ENCODE measurements at places on chromosomes 6 and 20.

DNA sequence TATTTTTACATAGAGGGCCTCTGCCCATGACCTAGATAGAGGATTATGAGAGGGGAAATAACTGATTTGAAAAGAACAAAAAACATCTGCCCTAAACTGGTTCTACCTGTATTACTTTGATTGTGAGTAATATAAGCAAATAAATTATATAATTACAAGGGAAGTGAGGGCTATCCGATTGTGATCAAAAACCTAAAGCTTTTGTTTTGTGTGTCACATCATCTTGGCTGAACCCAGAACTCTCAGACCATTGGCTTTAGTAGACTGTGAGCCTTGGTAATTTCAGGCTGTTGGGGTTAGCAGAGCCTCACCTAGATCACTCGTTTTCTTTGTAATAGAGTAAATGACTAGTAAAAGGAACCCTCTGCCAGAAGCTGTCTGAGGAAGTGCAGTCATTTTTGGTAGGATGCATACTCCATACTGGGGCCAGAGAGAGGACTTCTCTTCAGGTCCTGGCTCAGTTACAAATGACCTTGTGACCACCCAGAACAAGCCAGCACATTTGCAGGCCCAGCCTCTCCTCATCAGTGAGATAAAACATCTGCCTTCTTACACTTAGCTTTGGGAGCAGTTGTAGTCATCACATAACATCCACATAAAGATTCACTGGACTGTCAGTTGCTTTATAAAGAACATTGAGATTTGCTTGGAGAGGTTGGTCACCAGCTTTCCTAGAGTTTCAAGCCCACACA is 13.5 kb downstream of the STK35 start:
- no peak for DNase-seq

GRCh38 chr6:146914489-146915483 is 289.4 kb upstream of the STXBP5 start:
- no peak for DNase-seq

DNA sequence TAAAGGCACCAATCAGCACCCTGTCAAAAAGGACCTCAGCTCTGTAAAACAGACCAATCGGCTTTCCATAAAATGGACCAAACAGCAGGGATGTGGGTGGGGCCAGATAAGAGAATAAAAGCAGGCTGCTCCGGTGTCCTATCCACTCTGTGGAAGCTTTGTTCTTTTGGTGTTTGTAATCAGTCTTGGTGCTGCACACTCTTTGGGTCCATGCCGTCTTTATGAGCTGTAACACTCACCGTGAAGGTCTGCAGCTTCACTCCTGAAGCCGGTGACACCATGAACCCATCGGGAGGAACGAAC is 7.3 kb upstream of the PXDC1 start:
- DNase-seq = no peak

- DNase-seq = no peak
Observed at GRCh38 chr6:160420969-160421556, 72.9 kb downstream of the SLC22A3 start.

GRCh38 chr6:73409395-73409794 is 14.8 kb downstream of the DDX43 start:
- DNase-seq = no peak

DNA sequence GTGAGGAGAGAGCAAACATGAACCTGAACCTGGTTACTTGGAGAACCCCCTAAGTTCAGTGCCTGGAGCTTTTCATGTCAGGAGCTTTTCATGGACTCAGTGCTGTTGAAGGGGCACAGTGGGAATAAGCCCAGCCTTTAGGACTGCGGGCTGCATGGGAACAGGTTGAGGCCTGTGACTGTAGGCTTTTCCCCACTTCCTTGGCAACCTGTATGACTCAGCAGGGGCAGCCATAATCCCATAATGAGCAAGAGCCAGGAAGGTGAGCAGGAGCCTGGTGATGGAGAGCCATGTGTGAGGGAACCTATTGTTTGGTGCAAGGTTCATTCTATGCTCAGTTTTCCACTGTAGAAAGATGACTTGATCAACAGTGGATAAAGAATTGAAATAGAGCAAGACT is 23.4 kb downstream of the MEP1A start:
- DNase-seq = no peak

DNA sequence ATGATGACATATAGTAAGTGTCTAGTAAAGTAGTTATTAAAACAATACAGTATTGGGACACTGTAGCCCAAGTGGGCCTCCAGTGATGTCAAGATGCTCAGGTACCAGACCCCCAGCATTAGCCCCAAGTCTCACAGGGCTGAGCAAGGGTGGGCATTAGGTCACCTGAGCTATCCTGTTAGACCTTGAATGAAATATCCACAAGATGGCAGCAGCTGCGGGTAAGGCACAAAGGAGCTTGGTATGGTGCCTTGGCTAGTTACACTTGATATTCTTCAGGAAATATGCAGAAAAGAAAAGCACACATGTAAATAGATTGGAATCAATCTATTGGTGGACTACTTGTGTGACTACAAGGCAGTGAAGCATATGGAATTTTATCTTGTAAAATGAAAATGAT is 701.8 kb upstream of the ADGRB3 start:
- DNase-seq = no peak

- no peak for DNase-seq
Observed at GRCh38 chr6:50451826-50452400, 261.4 kb upstream of the TFAP2D start.

- DNase-seq = no peak
Observed at GRCh38 chr6:130697271-130697994, 129.8 kb upstream of the SMLR1 start.

DNA sequence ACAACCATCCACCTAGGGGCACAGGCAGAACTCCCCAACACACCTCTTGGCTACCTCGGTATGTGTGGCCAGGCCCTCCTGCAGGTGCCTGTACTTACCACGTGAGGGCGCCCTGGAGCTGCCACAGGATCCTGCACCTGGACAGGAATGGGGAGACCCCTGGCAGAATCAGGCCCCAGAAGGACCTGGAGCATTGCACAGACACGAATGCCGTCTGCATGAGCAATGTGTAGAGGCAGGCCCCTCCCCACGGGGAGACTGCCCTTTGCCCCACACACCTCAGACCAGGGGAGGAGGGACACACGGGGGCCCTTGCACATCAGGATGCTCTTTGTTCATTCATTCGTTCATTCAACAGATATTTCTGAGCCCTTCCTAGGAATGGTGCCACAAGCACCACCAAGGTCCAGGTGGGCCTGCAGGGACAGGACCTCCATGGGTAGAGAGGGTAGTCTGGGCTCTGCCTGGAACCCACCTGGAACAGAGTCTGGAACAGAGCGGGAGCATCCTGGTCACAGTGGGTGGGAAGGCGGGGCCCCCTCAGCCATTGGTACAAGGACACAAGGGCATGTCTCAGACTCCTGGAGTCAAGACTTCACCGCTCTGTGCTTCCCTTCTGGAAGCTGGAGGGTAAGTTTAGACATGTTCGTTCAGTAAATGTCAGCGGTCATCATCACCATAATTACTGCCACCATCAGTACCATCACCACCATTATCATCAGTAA is 32.3 kb downstream of the YTHDF1 start:
- DNase-seq = no peak

- no peak for DNase-seq
Observed at GRCh38 chr20:24963672-24964505, 14.8 kb downstream of the CST7 start.

- peak; percentile 7 for DNase-seq
Observed at GRCh38 chr20:38790200-38791053, 15.1 kb upstream of the PPP1R16B start.

GRCh38 chr6:2134554-2134953 is 110.9 kb downstream of the GMDS start:
- no peak for DNase-seq

- no peak for DNase-seq
Observed at GRCh38 chr6:151205721-151206600, 33.8 kb upstream of the AKAP12 start.

- no peak for DNase-seq
Observed at GRCh38 chr20:4046311-4046924, 31.1 kb upstream of the RNF24 start.

DNA sequence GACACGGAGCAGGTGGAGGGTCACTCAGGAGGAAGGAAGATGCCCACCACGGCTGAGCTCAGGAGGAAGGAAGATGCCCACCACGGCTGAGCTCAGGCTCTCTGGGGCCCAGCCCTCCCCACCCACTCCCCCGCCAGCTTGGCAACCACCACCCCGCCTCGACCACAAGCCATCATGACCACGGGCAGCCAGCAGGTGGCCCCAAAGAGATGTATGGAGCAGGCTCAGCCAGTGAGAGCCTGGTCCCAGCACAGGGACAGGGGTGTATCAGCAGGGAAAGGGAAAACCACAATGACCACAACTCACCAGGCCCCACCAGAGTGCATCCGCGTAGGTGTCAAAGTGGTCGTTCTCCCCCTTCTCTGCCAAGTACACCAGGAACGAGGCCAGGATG is 30.4 kb downstream of the KCNQ2 start:
- no peak for DNase-seq

- DNase-seq = no peak
Observed at GRCh38 chr6:4929097-4929718, 74.6 kb downstream of the RPP40 start.

GRCh38 chr6:12022953-12023388 is 10.9 kb downstream of the HIVEP1 start:
- DNase-seq = no peak

DNA sequence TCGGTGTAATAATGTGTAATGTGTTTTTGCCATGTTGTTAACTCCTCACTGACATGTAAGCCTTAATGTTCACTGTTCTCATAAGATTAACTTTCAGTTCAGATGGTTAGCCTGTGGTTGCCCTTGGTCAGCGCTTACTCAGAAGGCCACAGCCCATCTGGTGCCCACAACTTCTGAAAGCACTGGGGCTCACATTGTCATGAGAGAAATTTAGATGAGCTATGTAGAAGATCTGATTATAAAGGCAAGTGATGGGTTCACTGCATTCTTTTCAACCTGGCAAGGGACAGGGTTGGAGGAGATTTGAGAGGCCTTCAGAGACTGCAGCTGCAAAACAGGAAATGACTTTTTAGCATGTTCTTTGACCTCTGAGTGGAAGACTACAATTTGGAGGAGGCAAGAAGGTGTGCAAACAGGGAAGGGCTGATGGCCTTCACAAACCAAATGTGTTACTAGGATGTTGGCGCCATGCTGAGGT is 242.3 kb upstream of the SUPT3H start:
- DNase-seq = no peak

DNA sequence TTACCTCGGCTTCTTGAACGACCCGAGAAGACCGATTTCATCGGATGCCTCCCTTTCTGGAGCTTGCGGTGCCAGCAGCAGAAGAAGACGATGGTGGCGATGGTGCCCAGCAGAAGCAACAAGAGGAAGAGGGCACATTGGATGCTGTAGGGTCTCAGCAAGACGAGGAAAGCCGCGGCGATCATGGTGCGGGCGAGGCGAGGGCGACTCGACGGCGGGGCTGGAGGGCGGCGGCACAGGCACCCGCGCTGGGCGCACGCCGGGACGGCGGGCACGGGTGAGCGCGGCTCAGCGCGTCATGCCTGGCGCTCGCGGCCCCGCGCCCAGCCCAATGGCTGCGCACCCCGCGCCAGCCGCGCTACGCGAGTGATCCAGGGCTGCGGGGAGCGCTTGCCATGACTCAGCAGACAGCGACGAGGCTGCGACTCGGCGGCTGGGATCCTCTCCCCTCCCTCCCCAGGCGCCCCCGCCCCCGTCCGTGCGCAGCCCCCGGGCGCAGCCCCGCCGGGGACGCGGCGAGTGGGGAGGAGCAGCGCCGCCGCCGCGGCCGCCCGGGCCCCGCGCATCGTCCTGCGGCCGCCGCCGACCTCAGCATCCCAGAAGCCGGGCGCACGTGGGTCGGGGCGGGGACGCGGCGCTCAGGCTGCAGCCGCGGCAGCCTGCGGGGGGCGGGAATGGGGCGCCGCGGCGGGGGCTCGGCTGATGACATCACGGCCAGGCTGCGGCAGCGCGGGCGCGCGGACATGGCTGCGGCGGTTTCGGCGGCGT is at the start of gene BEND6:
Gene BEND6 (plus strand): TSS at position 705 of the 768 bp plus-strand sequence. CDS start 26,704 bp downstream, outside the sequence.
- DNase-seq = no peak

DNA sequence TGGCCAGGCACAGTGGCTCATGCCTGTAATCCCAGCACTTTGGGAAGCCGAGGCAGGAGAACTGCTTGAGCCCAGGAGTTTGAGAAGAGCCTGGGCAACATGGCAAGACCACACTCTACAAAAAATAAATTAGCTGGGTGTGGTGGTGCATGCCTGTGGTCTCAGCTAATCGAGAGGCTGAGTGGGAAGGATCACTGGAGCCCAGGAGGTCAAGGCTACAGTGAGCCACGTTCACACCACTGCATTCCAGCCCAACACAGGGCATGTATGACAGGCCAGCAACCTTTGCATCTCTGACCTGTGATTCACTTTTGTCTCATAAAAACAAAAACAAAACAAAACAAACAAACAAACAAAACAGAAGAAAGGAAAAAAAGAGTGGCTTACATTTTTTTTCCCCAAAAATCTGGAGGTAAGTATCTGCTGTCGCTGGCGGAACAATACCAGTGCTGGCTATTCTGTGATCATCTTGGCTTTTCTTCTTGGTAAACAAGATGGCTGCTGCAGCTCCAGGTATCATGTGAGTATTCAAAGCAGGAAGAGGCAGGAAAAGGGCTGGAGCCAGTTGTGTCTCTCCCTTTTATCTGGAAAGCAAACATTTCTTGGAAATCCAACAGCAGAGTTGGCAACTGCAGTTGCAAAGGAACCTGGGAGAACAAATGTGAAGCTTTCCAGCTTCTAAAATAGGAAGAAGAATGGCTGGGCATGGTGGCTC is 40.4 kb upstream of the ZMYND8 start:
- no peak for DNase-seq

DNA sequence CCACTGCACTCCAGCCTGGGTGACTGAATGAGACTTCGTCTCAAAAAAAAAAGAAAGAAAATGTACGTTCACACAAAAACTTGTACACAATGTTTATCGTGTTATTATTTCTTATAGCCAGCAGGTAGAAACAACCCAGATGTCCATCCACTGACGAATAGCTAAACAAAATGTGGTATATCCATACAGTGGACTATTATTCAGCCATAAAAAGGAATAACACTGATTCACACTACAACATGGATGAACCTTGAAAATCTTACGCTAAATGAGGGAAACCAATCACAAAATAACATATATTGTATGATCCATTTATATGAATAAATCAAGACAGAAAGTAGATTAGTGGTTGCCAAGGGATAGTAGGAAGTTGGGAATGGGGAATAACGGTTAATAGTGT is 75.1 kb upstream of the EPB41L1 start:
- DNase-seq = no peak

DNA sequence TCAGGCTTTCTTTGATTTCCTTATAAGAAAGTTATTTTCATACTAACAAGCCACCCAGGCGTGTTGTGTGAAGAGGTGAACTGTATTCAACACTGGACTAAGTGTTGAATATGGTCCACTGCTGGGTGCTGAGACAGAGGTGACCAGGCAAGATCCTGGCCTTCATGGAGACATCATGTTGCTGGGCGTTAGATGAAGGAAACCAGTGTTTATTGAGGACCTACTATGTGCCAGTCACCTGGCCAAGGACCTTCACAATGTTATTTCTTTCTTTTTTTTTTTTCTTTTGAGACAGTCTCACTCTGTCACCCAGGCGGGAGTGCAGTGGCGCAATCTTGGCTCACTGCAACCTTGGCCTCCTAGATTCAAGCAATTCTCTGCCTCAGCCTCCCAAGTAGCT is 1.9 kb upstream of the TREML1 start:
- DNase-seq = no peak

GRCh38 chr20:34514897-34515483 is 1.2 kb upstream of the DYNLRB1 start:
- DNase-seq = no peak

All from NCI-H2081 treated with DMSO at 0.1 percent for 48 hours (cell line).